ENCODE measurements at places on chromosomes 12 and 14.

DNA sequence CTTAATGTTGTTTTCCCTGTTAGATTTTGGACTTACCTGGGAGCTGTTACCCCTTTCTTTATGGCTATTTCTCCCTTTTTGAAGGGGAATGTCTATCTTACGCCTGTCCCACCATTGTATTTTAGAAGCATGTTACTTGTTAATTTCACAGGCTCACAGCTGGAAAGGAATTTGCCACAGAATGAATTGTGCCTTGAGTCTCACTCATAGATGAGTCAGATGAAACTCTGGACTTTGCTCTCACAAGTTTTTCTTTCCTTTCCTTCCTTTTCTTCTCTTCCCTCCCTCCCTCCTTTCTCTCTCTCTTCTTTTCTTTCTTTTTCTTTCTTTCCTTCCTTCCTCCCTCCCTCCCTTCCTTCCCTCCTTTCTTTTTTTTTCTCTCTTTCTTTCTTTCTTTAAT, 9.3 kb upstream of the ATF7IP start:
- DNase-seq: no peak

- no peak for DNase-seq
Measured at GRCh38 chr12:25420116-25420515, 133.0 kb downstream of the LMNTD1 start.

- no peak for DNase-seq
Measured at GRCh38 chr12:17169726-17170471, 563.9 kb upstream of the LMO3 start.

- no peak for DNase-seq
Measured at GRCh38 chr12:111753144-111753881, 13.4 kb upstream of the ALDH2 start.

GRCh38 chr12:46342562-46343033, 30.0 kb downstream of the SLC38A2 start:
- DNase-seq: no peak

- no peak for DNase-seq
Measured at GRCh38 chr12:133235401-133236112, at the start of gene ANHX. Gene ANHX, minus strand, starts transcription at chr12:133235877. Its CDS starts 1,521 bp downstream, at chr12:133234356.

DNA sequence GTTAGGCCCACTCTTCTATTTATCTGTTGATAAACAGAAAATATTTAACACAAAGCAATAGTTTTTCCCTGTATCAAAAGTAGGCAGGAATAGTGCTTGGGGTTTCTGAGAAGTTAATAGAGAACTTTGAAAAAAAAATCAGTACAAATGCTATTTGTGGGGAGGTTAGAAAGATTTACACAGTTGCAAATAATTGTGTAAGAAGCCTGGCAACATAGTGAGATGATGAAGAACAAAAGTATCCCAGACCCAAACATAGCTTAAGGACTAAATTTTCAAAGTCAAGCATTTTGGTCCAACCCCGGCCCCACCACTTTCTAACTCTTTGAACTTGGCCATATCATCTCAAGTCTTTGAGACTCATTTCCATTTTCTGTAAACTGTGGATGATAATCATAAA, 687.5 kb upstream of the TMEM132C start:
- no peak for DNase-seq

GRCh38 chr12:68458866-68459265, 126.7 kb upstream of the MDM1 start:
- no peak for DNase-seq

Measured in stimulated activated CD8-positive, alpha-beta memory T cell treated with anti-CD3 and anti-CD28 coated beads, Interleukin-2, amount 100 ng/mL, for 48 hours (primary cell).